A549 treated with DMSO at 1 μM for 4 hours (cell line): ENCODE measurements at places on chromosomes 5 and 9. TPM values are rescaled to one million over a fixed set of nuclear protein-coding genes. Genes with fewer than 3 reads are reported as not detected.

Gene SNCAIP
- total RNA-seq, result 0.04 to 0.09 TPM in 2 of 5 replicates, not detected in the others

Gene PCDHGB6
- total RNA-seq, result 0.09 to 0.23 TPM (median 0.13 TPM) in 5 replicates

Gene TIMD4
- total RNA-seq, result 0.72 to 1.9 TPM (median 1.4 TPM) in 5 replicates

Gene SMIM33
- total RNA-seq, result not detected in 5 replicates

Gene CDC20B
- 0.07 to 0.14 TPM (median 0.09 TPM) in 3 of 5 replicates, not detected in the others for total RNA-seq

Gene ENG
- 0.09 to 0.34 TPM (median 0.14 TPM) in 5 replicates for total RNA-seq

Gene SRD5A1
- 14.3 to 30.0 TPM (median 28.6 TPM) in 5 replicates for total RNA-seq

Gene PCDHB6
- 0.85 to 1.3 TPM (median 1.1 TPM) in 5 replicates for total RNA-seq

Gene NR2F1-AS1
- total RNA-seq, result 3.7 to 4.7 TPM (median 4.5 TPM) in 5 replicates

Gene NUTM2F
- total RNA-seq, result not detected in 5 replicates

Gene TMEM174
- not detected in 5 replicates for total RNA-seq

Gene NIPAL4
- 10.1 to 16.2 TPM (median 11.0 TPM) in 5 replicates for total RNA-seq

Gene ANXA2R
- total RNA-seq, result 1.9 to 3.0 TPM (median 2.4 TPM) in 5 replicates

Gene RORB
- total RNA-seq, result not detected in 5 replicates

Gene FGF1
- total RNA-seq, result 0.24 to 1.6 TPM (median 0.65 TPM) in 5 replicates

Gene RABL6
- total RNA-seq, result 65.6 to 91.8 TPM (median 82.0 TPM) in 5 replicates

Gene PPP3R2
- not detected in 5 replicates for total RNA-seq

Gene GPR21
- total RNA-seq, result not detected in 5 replicates

Gene ARSK
- total RNA-seq, result 6.3 to 9.6 TPM (median 7.5 TPM) in 5 replicates

Gene TBCA
- total RNA-seq, result 266 to 288 TPM (median 276 TPM) in 5 replicates

Gene RNF180
- 0.12 to 0.60 TPM (median 0.41 TPM) in 5 replicates for total RNA-seq

Gene RGS7BP
- total RNA-seq, result not detected in 5 replicates

Gene DMAC1
- total RNA-seq, result 34.8 to 78.2 TPM (median 68.9 TPM) in 5 replicates

Gene CNTLN
- 4.9 to 6.3 TPM (median 5.9 TPM) in 5 replicates for total RNA-seq

Gene F12
- 13.8 to 24.7 TPM (median 20.7 TPM) in 5 replicates for total RNA-seq

Gene NTNG2
- 1.6 to 2.5 TPM (median 2.1 TPM) in 5 replicates for total RNA-seq

Gene PRUNE2
- 0.06 to 0.17 TPM in 2 of 5 replicates, not detected in the others for total RNA-seq

Gene MAMDC2
- total RNA-seq, result 0.20 to 0.46 TPM (median 0.28 TPM) in 5 replicates

Gene GNAQ
- 15.8 to 27.5 TPM (median 19.7 TPM) in 5 replicates for total RNA-seq

Gene IL7R
- 0.36 to 1.0 TPM (median 0.70 TPM) in 5 replicates for total RNA-seq

Gene CETN3
- 20.7 to 28.7 TPM (median 26.3 TPM) in 5 replicates for total RNA-seq

Gene GPR107
- 26.5 to 31.4 TPM (median 30.6 TPM) in 5 replicates for total RNA-seq

Gene IL31RA
- 1.5 to 1.9 TPM (median 1.7 TPM) in 5 replicates for total RNA-seq

Gene GTF2H2
- 8.9 to 17.6 TPM (median 12.2 TPM) in 5 replicates for total RNA-seq

Gene SH3RF2
- 2.5 to 3.7 TPM (median 3.3 TPM) in 5 replicates for total RNA-seq

Gene STPG3
- not detected in 5 replicates for total RNA-seq

Gene SPATA31D4
- not detected in 5 replicates for total RNA-seq

Gene PCDH1
- total RNA-seq, result 1.5 to 2.4 TPM (median 2.1 TPM) in 5 replicates

Gene NANS
- 60.8 to 71.2 TPM (median 68.5 TPM) in 5 replicates for total RNA-seq

Gene PCDHB4
- total RNA-seq, result 0.03 to 0.17 TPM (median 0.05 TPM) in 5 replicates

Gene SUB1
- total RNA-seq, result 185 to 303 TPM (median 260 TPM) in 5 replicates

Gene MED10
- 73.4 to 98.9 TPM (median 77.4 TPM) in 5 replicates for total RNA-seq

Gene PCDHA12
- 2.7 to 3.1 TPM (median 2.9 TPM) in 5 replicates for total RNA-seq

Gene MINAR2
- not detected in 5 replicates for total RNA-seq

Gene SEMA6A
- total RNA-seq, result 0.05 to 0.31 TPM (median 0.17 TPM) in 5 replicates

Gene RNF183
- 0.20 TPM in 1 of 5 replicates, not detected in the others for total RNA-seq
